ENCODE measurements at places on chromosomes 7 and 10. TPM values are rescaled to one million over a fixed set of nuclear protein-coding genes. Genes with fewer than 3 reads are reported as not detected.

DNA sequence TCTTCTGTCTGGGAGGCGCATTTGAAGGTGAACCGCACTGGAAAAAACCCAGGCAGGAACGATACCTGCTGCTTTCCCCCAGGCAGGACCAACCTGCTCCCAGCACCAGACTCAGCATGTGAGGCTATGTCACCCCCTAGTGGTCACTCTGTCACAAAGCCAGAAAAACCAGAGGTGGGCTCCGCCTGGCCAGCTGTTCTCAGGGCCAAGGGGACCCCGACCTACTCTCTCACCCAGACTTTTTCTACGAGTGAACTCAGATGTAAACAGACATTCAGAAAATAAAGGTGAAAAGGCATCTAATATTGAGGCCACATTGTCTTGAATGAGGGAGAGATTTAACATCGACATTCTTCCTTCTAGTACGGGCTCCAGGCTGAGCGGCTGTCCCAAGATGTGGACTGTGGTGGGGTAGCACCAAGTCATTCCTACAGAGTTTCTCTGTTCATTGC is 117.3 kb downstream of the PRKAG2 start:
- H3K4me3 ChIP-seq = no peak overlapping the region
- peak; percentile 79 for DNase-seq
- H3K27me3 ChIP-seq = no peaks in the 10 kb centered on the region
- H3K36me3 ChIP-seq = no peaks in the 10 kb centered on the region
- no peak overlapping the region for H3K27ac ChIP-seq

- DNase-seq = no peak
- no peak overlapping the region for H3K4me3 ChIP-seq
- H3K27ac ChIP-seq = no peak overlapping the region
- H3K36me3 ChIP-seq = no peaks in the 10 kb centered on the region
- H3K27me3 ChIP-seq = peaks cover 3% of the 10 kb centered on the region
- H3K4me1 ChIP-seq = no peaks in the 10 kb centered on the region
Observed at GRCh38 chr7:85191383-85191782, 4.5 kb upstream of the SEMA3D start.

GRCh38 chr7:44580945-44581878 is 819 bp downstream of the TMED4 start:
- H3K27me3 ChIP-seq = no peaks in the 10 kb centered on the region
- H3K4me1 ChIP-seq = peaks cover 32% of the 10 kb centered on the region
- peak; percentile 30 for DNase-seq
- H3K27ac ChIP-seq = peak overlapping the region; percentile 96
- peak overlapping the region; percentile 87 for H3K4me3 ChIP-seq
- peaks cover 40% of the 10 kb centered on the region for H3K36me3 ChIP-seq

DNA sequence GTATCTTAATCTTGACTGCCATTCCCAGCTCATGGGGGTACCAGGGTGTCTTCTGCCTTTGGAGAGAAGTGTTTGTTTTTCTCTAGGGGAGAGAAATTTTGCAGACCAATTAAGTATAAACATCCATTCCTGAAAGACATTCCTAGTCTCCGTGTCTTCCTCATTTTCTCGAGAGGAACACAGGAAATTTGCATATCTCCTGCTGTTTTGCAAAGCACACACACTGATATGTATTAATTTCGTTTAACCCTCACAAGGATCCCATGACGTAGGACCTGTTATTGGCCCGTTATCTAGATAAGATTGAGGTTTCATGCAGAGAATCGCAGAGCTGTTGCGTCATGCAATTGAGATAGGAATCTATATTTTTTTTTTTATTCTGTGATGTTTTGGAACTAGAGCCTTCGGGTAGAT is 944 bp downstream of the RHBDD2 start:
- peak overlapping the region; percentile 90 for H3K27ac ChIP-seq
- H3K27me3 ChIP-seq = no peaks in the 10 kb centered on the region
- peaks cover 34% of the 10 kb centered on the region for H3K4me1 ChIP-seq
- H3K36me3 ChIP-seq = peaks cover 46% of the 10 kb centered on the region
- no peak for DNase-seq
- peak overlapping the region; percentile 96 for H3K4me3 ChIP-seq

- no peaks in the 10 kb centered on the region for H3K27me3 ChIP-seq
- no peaks in the 10 kb centered on the region for H3K4me1 ChIP-seq
- no peak overlapping the region for H3K27ac ChIP-seq
- H3K4me3 ChIP-seq = no peak overlapping the region
- DNase-seq = no peak
Observed at GRCh38 chr7:27424749-27425148, 182.1 kb downstream of the EVX1 start.

DNA sequence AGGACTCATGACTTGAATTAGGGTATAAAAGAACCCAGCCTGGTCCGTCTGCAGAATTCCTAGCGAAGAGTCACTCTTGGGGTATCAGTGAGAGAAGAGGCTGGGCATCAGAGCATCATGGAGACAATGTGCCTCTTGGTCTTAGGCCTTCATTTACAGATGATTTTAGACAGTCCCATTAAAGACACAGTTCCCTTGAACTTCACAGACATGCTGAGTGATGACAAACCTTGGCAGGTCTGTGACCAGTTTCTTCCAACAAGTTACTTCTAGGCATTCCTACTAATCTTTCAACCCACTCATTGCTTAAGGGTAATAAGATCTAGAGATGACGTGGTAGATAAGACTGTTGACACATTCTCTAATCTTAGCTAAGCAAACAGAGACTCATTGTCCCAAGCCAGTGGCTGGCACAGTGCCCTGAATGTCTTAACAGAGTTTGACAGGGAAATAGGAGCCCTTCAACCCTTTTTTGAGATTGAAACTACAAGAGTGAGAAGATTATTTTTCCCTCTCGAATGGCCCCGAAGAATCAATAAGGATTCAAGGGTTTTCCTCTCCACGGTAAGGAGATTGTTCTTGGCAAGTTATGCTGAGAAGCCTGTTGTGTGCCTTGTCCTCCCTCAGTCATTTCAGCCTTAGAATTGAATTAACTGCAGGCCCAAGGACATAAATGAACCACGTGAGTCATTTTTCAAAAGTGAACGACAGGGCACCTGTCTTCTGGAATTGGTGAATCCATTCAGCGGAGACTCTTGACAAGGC is 281.1 kb downstream of the CCDC3 start:
- H3K4me1 ChIP-seq = no peaks in the 10 kb centered on the region
- no peaks in the 10 kb centered on the region for H3K27me3 ChIP-seq
- no peaks in the 10 kb centered on the region for H3K36me3 ChIP-seq
- no peak overlapping the region for H3K27ac ChIP-seq
- H3K4me3 ChIP-seq = no peak overlapping the region
- no peak for DNase-seq

DNA sequence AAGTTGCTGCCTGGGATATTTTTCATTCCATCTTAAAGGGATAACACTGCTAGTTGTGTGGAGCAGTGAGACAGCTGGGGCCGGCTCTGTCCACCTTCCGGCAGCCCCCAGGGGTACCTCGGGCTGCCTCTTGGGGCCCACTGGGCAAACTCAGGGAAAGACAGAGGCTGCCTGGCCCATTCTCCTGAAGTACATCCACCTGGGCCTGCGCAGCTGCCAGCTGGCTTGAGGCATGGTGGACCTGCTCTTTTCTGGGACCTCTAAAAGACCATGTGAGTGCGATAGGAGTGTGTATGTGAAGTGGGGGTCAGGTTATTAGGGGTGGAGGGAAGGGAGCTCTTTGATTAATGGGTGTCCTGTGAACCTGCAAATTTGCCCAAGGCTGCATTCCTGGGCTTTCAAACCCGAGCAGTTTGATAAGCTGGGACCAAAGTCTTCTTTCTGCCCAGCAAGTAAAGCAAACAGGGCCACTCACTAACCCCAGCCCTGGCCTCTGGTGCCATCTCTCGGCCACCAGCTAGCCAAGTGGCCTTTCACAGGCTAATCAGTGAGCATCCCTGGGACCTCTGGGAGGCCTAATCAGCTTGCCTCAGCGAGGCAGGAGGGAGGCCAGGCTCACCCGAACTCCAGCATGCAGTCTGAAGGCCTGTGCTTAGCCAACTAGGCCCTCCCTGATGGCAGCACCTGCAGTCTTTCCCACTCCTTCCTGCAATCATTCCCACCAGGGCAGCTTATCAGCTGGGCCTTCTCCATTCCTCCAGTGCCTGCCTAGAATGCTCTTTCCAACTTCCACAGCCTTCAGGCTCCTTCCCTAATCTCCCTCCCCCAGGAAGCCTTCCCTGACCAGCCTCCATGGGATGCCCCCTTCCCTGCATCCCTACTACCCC is 954.7 kb upstream of the ZNF722 start:
- H3K4me1 ChIP-seq = no peaks in the 10 kb centered on the region
- no peak for DNase-seq
- no peaks in the 10 kb centered on the region for H3K27me3 ChIP-seq
- no peak overlapping the region for H3K4me3 ChIP-seq

DNA sequence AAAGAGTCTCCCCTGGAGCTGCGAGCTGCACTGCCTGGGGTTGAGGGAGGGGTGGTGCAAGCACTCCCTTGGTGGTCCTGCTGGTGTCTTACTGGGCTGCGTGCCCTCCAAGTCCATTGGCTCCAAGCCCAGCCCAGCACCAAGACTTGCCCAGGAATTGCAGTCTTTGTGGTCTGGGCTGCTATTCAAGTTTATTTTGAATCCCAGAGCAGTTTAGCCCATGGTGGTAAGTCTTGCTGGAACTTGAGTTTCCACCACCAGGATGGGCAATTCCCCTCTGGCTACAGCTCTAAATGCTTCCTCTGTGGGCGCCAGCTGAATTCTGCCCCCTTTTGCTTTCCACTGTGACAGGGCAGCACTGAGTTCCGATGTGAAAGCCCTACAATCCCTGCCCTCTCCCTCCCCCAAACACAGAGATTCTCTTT is 25.1 kb downstream of the GALNT11 start:
- H3K4me1 ChIP-seq = no peaks in the 10 kb centered on the region
- H3K27ac ChIP-seq = no peak overlapping the region
- no peak for DNase-seq
- no peaks in the 10 kb centered on the region for H3K27me3 ChIP-seq

DNA sequence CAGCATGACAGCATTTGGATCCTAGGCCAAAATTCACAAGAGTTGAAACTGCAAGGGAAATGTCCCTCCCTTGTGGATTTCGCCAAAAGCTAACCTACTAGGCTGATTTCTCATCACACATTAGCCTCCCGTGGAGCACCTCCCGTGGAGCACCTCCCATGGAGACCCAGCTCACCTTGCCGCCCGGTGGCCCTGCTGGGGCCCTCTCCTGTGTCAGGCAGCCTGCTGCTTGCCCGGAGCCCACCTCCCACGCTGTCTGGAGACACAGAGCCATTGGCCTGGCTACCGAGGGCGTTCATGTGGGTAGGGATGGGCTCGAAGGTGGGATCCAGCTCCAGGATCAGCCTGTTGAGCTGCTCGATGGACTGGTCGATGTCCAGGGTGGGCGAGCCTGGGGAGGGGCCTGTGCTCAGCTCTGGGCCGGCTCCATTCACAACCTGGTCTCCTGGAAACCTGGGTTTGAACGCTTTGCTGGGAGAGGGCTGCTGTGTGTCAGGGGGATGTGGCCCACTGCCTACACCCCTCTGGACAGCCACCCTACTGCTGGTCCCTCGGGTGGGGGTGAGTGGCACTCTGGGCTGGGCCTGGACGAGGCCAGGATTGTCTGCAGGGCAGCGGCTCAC is 213.6 kb downstream of the TNS3 start:
- H3K4me3 ChIP-seq = no peak overlapping the region
- no peak for DNase-seq
- H3K27ac ChIP-seq = no peak overlapping the region
- no peaks in the 10 kb centered on the region for H3K4me1 ChIP-seq

DNA sequence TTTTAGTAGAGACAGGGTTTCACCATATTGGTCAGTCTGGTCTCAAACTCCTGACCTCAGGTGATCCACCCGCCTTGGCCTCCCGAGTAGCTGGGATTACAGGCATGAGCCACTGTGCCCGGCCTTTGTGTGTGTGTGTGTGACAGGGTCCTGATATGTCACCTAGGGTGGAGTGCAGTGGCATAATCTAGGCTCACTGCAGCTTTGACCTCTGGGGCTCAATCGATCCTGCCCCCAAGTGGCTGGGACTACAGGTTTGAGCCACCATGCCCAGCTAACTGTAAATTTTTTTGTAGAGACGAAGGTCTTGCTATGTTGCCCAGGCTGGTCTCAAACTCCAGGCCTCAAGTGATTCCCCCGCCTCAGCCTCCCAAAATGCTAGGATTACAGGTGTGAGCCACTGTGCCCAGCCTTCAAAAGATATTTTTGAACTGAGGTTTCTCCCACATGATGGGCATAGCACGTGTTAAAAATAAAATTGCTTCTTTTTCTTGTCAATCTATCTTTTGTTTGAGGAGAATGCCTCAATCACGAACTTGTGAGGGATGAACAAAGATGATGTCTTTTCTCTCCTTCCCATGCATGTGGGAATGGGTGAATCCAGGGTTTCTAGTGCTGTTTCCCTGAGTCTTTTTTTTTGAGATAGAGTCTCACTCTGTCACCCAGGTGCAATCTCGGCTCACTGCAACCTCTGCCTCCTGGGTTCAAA is 30.8 kb upstream of the PSAP start:
- no peaks in the 10 kb centered on the region for H3K27me3 ChIP-seq
- H3K4me3 ChIP-seq = no peak overlapping the region
- H3K36me3 ChIP-seq = no peaks in the 10 kb centered on the region
- peaks cover 18% of the 10 kb centered on the region for H3K4me1 ChIP-seq

GRCh38 chr7:64879086-64879730 is 23.9 kb upstream of the ZNF273 start:
- H3K4me3 ChIP-seq = no peak overlapping the region
- no peak overlapping the region for H3K27ac ChIP-seq
- no peaks in the 10 kb centered on the region for H3K36me3 ChIP-seq
- H3K4me1 ChIP-seq = peaks cover 27% of the 10 kb centered on the region

DNA sequence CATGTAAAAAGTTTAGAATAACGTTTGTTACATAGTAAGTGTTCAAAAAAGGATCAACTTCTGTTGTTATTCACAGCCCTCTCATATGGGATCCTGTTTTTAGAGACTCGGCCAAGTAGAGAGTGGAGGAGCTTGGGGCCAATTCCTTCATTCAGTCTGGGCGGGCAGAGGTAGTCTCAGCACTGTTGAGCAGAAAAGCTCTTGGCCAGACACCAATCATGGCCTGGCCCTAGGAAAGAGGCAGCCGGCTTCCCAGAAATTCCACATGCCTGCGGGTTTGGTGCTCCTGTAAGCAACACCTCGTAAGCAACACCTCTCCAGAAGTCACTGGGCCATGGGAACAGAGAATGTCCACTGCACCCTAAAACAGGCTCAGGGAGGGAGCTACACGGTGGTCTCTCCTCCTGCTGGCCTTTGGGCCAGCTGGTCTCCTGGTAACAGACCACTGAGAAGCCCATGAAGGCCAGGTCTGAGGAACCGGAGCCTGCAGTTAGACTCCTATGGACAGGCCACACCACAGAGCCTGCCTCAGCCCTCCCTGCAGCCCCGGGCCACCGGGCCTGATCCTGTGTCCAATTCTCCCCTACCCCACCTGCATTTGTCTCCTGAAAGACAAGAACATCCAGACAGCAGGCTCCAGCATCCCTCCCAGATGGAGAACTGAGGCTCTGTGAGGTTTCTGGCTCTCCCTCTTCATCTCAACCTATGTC is 149.1 kb downstream of the GRID1 start:
- no peak overlapping the region for H3K4me3 ChIP-seq
- H3K36me3 ChIP-seq = no peaks in the 10 kb centered on the region
- no peak for DNase-seq
- H3K4me1 ChIP-seq = no peaks in the 10 kb centered on the region
- H3K27ac ChIP-seq = no peak overlapping the region
- H3K27me3 ChIP-seq = no peaks in the 10 kb centered on the region

RAMP3 gene
- total RNA-seq = not detected

ZC3HAV1 gene
- 178 TPM for total RNA-seq

AQP1 gene
- 0.22 TPM for total RNA-seq
